ENCODE measurements at places on chromosomes 1 and 21.

DNA sequence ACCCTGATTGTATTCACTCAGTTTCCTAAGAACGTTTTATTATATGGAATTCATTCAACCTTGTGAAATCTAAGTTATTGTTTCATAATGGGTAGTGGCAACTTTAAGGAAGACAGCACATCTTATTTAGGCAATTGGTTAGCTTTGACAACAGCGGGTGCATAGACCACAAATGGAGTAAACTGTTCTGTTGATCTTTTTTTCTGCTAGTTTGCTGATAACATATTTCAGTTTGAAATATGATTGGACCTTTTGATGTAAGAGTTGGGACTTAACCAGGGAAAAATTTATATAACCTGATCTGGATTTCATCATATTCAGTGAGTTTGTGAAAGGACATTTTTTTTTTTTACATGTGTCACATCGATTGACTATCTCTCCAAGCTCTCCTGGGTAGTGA lies 151.7 kb downstream of the HLX start:
- DNase-seq = no peak

DNA sequence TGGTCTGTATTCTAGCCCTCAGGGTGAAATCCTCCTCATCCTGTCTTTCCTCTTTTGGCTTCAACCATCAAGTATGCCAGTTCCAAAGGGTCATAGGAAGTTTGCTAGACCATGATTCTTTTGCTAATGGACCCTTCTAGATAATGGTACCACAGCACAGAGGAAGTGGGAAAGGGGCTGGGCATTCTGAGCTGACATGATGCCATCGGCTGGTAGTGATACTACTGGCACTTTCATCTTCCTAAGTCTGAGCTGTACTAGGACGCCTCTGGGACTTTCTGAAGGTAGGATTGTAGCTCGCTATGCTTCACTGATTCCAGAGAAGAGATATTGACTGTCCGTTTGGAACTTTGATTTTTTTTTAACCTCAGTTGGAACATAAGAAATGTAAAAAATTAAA lies 11.4 kb downstream of the FASLG start:
- DNase-seq = no peak

DNA sequence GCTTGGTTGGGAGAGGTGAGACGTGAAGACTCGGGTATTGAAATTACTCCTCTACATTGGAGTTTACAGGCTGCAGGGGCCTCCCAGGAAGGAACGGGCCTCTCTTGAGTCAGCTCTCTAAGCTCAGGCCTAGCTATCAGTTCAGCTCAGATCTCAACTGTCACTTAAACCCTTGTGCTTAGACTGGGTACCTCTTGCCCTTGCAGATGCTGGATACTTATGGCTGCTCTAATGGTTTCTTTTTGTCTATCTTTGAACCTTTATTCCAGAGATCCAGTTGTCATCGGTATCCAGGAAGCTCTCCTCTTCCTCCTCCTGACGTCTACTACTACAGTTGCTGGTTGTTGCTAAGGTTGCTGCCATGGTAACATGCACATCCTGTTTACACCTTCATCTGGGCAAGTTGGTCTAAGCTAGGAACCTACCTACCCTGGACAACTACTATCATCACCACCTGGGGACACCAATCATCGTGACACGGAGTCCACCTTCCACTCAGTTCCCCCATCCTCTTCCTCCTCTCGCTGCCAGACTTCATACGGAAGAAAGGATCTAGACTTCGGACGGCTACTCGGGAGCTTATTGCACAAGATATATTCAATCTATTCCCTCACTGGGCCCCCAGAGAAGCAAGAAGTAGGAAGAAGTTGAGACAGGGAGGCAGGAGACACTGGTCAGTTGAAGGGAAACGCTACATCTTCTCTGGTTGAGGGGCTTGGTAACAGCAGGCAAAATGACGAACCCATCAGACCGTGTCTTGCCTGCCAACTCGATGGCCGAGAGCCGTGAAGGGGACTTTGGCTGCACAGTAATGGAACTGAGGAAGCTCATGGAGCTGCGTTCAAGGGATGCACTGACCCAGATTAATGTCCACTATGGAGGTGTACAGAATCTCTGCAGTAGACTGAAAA lies 56.1 kb downstream of the ATP2B4 start:
- DNase-seq = peak; percentile 65

- DNase-seq = no peak
These were observed 33.8 kb downstream of the STPG1 start for GRCh38 chr1:24379733-24380315.

GRCh38 chr1:40939320-40940059 lies 40.0 kb upstream of the CTPS1 start:
- no peak for DNase-seq

GRCh38 chr1:53541761-53542550 lies 82.8 kb downstream of the DMRTB1 start:
- DNase-seq = no peak

DNA sequence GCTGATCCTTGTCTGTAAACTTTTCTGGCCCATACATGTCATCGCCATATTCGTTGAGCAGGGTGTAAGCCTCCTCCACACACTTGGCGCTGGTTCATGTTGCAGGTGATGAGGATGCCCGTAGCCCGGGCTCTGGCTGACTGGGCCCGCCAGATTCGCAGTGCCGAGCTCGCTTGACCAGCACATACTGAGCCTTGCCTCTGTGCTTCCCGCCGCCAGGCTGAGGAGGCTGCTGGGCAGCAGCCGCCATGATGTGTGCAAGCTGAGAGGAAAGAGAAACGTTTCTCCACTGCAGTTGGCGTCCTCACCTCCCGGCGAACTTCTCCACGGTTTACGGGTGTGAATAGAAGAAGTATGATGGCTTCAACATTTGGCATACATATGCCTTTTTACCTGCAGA lies 89.2 kb downstream of the LTN1 start:
- no peak for DNase-seq

DNA sequence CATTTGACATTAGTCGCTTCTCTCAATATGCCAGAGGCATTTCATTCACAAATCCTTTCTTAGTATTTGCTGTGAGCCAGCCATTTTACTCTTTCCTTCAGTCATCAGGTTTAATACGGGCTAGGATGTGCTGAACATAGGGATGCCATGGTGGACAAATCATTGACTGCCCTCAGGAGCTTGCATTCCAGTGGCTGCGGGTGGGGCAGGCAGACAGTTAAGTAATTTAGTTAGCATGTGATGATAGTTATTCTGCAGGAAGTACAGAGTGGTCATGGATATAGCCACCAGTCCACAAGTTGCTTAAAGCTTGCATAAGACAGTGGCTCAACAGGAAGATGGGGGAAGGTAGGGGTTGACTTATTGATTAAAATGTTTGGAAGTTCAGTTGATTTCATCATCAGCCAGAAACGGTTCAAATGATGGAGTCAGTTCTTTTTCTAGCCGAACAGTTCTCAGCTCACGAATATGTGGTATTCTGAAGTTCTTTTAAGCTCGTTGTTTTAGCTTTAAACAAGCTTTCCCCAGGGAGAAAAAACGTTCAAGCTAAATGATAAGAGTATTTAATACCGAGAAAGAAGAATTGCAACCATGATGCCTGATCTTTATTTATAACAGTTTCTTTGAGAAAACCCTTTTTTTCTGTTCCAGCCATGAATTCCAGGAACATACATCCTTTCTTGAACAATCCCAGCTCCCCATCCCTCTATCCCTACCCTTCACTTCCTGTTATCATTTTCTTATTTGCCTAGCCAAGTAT lies 1.4 kb downstream of the SLC22A15 start:
- DNase-seq = no peak

- no peak for DNase-seq
These were observed 16.6 kb downstream of the SDCCAG8 start for GRCh38 chr1:243272401-243272800.

- DNase-seq = peak; percentile 37
These were observed 296.1 kb downstream of the PTPRC start for GRCh38 chr1:198934901-198935305.

- no peak for DNase-seq
These were observed 105.9 kb downstream of the PCP4 start for GRCh38 chr21:39972976-39973770.

DNA sequence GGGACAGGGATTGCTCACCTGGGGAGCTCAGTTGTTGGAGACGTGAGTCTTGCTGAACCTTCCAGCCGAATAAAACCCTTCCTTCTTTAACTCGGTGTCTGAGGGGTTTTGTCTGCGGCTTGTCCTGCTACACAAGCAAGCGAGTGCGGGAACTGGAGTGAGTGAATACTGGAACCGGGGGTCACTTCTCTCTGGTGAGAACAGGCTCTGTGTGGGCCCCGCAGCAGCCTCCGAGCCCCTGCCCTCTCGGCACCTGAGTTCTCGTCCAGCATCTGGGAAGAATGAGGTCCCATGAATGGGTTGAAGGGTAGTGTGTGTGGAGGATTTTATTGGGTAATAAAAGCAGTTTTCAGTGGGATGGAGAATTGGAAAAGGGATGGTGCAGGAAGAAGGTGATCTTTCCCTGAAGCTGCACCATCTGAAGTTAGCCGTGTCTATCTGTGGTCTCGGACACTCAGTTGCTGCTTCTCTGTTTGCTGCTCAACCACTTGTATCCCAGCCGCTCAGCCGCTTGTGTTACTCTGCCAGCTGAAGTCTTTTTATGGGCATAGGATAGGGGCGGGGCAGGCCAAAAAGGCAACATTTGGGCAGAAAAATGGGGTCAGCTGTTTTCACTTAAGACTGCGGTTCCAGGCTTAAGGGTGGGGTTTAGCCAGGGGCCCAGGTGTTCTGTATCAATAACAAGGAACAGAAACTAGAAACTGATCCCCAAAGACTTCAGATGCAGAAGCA lies 450.6 kb upstream of the CAMK1G start:
- no peak for DNase-seq

- DNase-seq = no peak
These were observed 27.6 kb downstream of the CRP start for GRCh38 chr1:159686599-159687299.

DNA sequence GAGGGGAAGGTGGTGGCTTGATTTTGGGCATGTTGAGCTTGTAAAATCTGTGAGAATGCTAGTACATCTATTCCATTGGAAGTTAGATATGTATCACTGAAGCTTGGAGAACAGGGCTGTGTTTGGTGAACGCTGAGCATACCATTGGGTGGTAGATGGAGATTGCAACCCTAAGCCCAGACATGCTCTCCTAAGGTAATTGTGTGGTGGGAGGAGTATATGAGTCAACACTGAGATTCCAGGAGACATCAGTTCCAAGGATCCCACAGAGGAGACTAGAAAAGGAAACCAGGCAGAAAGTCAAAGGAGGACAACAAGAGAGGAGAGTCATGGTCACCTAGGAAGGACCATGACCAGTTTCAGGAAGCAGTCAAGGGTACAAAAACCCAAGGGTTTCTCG lies 60.4 kb downstream of the KIF21B start:
- no peak for DNase-seq

GRCh38 chr1:11535761-11536572 lies 57.0 kb downstream of the DISP3 start:
- no peak for DNase-seq

DNA sequence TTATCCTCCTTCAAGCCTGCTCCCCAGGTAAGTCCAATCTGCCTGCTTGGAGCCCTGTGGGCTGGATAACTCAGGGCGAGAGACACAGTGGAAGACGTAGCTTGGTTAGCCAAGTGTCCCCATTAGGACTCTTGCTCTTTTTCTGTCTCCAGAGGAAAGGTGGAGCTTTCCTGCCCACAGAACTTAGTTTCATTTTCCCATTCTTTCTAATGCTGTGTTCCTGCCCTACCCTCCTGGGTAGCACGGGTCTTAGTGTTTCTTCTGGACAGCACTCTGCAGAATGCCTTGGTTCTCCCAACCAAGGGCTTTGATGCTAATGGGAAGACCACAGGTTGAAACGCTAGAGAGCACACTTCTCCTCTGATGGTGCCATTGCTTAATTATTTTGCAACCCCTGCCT lies 92.5 kb upstream of the LRRC8D start:
- DNase-seq = no peak

- no peak for DNase-seq
These were observed 46.2 kb downstream of the URB2 start for GRCh38 chr1:229672246-229672645.

GRCh38 chr1:54294887-54295286 lies 94.9 kb downstream of the MRPL37 start:
- no peak for DNase-seq

- DNase-seq = no peak
These were observed 276.5 kb downstream of the PRDM2 start for GRCh38 chr1:13976485-13976884.

- DNase-seq = no peak
These were observed 579 bp upstream of the TENT5C start for GRCh38 chr1:117605164-117605773.

GRCh38 chr1:44515416-44515815 lies 110.4 kb downstream of the RNF220 start:
- no peak for DNase-seq

- DNase-seq = no peak
These were observed 543.5 kb downstream of the PTPRC start for GRCh38 chr1:199182186-199182843.

GRCh38 chr21:42547001-42547905 lies 33.6 kb downstream of the SLC37A1 start:
- no peak for DNase-seq

DNA sequence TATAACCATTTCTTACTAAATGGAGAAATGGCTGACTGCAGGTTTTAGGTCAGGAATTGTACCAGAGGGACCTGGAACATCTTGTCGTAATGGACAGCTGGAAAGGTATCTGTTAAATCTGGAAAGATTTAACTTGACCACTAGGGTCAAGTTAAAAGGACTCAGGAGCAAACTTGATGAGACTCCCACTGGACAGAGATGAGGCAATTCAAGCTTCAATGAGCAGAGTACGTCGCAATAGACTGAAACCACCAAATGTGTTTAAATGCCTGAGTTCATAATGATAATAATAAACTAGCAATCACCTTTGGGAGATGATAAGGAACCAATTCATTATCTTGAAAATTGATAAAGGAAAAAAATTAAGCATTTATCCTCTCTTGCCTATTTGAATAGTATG lies 8.7 kb downstream of the IFNLR1 start:
- DNase-seq = no peak

DNA sequence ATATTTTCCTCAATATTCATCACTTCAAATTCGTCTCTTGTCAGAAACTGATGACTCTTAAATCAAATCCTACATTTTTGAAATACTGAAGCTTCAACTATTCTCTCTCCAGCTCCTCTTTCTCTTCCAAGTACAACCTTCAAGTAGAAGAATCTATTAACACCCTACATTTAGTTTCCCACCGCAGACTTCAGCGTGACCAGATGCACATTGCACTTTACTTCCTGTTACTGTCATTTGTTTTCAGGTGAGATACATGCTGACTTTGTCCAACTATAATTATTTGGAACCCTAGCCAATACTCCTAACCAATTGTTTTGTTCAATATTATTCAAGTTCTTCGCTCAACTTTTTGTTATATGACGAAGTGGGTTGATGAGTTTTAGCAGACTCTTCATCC lies 116.0 kb downstream of the MRPL39 start:
- no peak for DNase-seq

DNA sequence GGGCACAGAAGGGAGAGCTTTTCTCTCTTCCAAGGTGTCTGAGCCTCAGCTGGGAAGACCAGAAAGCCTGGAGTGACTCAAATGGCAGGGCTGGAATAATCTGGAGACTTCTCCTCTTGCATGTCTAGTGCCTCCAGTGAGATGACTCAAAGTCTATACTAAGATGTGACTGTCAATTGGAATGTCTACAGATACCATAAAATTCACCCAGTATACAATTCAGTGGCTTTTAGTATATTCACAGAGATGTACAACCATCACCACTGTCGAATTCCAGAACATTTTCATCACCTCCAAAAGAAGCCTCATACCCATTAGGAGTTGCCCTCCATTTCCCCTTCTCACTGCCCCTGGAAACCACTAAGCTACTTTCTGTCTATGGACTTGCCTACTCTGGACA lies 47.9 kb upstream of the CNN3 start:
- DNase-seq = no peak

- no peak for DNase-seq
These were observed 220.1 kb downstream of the SDCCAG8 start for GRCh38 chr1:243475966-243476365.

- DNase-seq = no peak
These were observed 17.0 kb downstream of the TRAF5 start for GRCh38 chr1:211343607-211344006.
